Fibroblast of upper back skin (primary cell): ENCODE measurements at places on chromosomes 3 and 15.

- no peak for DNase-seq
Measured at GRCh38 chr3:26681632-26682031, 59.1 kb downstream of the LRRC3B start.

GRCh38 chr3:186105543-186105942 lies 3.3 kb downstream of the ETV5 start:
- DNase-seq = no peak

DNA sequence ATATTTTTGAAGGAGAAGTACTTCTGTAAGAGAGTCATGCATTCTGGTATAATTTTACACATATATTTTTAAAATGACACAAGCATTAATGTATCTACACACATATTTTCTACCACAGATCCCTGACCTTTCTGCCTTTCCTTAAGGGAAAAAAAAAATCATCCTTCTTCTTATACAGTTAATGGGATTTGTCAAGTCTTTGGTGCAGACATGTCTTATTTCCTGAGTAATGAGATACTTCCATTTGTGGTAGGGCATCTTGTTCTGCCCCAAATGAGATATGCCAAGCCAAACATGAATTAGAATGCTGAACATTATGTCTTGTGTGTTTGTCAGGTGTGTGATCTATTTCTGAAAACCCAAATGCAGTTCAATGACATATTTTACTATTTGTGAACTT lies 329.9 kb downstream of the RBMS3 start:
- peak; percentile 45 for DNase-seq

GRCh38 chr15:63191895-63192618 lies 2.7 kb downstream of the RAB8B start:
- DNase-seq = no peak

DNA sequence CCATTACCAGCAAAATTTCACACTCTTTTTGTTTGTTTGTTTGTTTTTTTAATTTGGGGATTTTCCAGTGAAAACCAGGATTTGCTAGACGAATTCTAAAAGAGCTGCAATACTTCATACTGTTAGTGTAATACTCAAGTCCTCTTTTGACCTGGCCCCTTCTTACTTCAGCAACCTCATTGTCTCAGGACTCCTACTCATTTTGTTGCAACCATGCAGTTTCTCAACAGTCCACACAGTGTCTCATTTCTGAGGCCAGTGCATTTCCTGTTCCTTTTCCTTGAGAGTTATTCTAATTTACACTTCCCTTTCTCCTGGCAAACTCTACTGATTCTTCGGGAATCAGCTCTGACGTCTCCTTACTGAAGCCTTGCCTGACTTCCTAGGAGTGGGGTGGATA lies 35.6 kb downstream of the NSUN3 start:
- DNase-seq = no peak

GRCh38 chr15:96123028-96123400 lies 207.5 kb upstream of the NR2F2 start:
- DNase-seq = no peak

DNA sequence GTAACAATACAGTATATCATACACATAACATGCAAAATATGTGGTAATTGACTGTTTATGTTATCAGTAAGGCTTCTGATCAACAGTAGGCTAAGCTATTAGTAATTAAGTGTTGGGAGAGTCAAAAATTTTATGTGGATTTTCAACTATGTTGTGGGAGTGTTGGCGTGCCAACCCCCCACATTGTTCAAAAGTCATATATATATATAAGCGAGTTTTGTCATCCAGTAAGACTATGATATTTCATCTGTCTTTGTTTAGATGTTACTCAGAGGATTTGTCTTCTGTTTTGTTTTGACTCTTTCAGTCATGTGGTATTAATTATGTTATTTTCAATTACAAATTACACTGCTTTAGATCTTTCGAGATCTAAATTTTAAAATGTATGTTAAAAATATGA lies 51.0 kb upstream of the RAP2B start:
- DNase-seq = peak; percentile 43

GRCh38 chr3:143132246-143132980 lies 12.8 kb downstream of the CHST2 start:
- no peak for DNase-seq

- no peak for DNase-seq
Measured at GRCh38 chr3:25178672-25179071, 249.4 kb upstream of the RARB start.

DNA sequence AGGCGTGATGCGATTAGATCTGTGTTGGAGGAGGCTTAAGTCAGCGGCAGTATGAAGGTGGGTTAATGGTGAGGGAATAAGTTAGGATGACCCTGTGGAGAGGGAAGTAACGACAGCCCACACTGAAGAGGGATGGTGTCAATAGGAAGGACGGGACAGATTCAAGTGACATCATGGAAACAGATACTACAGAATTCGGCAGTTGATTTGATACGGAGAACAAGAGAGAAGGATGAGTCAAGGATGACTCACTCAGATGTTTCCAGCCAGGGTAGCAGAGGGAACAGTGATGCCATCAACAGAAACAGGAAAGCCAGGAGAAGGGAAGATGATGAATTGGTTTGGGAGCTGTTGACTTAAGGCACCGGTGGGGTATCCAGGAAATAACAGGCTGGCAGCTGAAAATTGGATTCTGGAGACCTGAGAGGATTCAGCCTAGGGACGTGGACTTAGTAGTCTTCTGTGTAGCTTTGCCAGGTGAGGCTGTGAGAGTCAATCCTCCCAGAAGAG lies 38.0 kb downstream of the SHC4 start:
- peak; percentile 93 for DNase-seq

DNA sequence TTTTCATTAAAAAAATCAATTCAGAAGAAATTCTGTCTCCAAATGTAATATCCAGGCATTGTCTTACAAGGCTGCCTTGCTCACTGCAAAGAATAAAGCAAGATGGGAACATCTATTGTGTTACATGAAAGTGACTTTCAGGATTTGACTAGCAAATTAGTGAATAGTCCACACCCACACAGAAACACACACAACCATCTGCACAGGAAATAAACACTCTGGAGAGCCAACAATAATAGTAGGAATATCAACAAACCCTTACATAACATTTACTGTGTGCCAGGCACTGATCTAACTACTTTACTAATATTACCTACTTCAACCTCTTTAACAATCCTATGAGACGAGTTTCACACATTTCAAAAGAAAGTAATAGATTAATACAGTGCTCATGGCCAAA lies 28.9 kb upstream of the ZNF385D start:
- no peak for DNase-seq

DNA sequence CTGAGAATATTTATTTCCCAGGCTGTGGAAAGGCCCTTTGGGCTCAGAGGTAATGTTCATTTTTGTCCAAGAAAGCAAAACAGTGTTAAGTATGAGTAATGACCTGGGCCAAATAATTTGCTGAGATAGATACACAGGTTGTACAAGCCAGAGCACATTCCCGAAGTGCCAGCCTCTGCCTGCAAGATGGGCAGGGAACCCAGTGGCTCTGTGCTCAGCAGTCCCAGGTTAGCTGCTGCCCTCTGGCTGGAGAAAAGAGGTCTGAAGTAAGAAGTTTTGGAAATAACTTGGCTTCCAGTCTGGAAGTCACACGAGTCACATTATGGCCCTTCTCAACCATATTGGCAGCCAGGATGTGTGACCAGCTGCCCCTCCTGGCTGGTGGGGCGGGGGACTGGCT lies 20.2 kb downstream of the MYZAP start:
- DNase-seq = no peak

GRCh38 chr3:125670945-125671344 lies 75.6 kb upstream of the OSBPL11 start:
- DNase-seq = no peak
